CD14-positive monocyte (primary cell): ENCODE measurements at places on chromosomes 16 and 17.
A peak's percentile ranks its signal among the peaks of the same experiment; 100 is the strongest.

DNA sequence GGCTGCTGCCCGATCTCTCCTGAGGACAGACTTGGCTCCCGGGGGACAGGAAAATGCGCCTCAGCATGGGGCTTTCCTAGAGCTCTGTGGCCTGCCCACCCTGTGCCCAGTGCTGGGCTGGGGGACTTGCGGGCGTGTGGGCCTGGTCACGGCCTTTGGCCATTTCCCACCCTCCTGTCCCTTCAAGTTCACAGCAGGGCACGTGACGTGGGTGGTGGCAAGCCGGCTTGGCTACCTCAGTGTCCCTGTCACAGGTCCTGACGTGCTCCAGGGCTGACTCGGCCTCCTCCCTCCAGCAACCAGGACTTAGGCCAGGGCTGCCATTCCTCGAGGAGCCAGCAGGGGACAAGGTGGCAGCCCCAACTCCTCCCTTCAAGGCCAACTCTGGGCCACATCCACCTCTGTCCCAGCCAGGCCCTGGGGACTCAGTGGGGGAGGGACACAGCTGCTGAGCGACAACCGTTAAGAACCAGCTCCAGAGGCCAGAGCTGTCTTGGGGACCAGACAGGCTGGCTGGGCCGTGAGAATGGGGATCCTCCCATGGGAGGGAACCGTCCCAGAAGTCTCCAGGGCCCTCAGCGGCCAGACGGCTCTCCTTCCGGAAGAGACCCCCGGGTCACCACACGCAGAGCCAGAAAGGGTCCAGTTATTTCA lies 981 bp upstream of the UNC13D start:
- peak; percentile 85 for DNase-seq

- DNase-seq, result peak; percentile 70
Measured at GRCh38 chr17:19513897-19514488, 19.7 kb upstream of the SLC47A1 start.

DNA sequence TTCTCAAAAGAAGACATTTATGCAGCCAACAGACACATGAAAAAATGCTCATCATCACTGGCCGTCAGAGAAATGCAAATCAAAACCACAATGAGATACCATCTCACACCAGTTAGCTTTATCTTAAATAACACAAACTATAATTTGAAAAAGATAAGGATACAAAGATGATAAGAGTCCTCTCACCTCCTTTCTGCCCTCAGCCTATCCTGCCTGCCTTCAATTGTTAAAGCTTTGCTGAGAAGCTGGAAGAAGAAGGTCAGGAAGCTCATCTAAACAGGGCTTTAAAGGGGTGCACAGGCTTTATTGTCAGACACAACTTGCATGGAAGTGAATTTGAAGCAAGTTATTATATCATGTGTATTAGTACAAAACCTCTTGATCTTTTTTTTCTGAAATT lies 676.3 kb upstream of the GOT2 start:
- no peak for DNase-seq

DNA sequence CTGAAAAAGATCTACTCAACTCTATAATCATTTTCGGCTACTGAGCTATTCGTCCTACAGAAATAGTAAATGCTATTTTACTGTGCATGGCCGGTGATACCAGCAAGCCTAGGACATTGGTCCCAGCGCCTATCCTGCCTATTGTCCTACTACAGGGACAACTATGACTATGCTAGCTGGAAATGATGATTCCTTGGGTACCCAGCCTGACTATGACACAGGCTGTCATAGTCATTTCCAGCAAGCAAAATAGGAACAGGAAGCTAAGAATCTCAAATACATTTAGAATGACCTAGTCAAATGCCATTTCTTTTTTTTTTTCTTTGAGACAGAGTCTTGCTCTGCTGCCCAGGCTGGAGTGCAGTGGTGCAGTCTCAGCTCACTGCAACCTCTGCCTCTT lies 33.7 kb upstream of the HSBP1 start:
- DNase-seq, result no peak

DNA sequence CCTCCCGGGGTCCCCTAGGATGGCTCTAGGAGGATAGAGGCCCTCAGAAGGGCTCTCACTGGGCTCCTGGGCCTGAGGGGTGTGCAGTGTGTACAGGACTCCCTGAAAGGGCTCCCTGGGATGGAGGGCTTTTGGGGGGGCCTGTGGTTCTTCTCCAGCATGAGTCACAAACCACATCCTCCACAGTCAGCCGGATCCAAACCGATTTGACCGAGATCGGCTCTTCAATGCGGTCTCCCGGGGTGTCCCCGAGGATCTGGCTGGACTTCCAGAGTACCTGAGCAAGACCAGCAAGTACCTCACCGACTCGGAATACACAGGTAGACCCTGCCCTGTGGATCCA lies 4.5 kb downstream of the TRPV2 start:
- no peak for DNase-seq

- DNase-seq, result no peak
Measured at GRCh38 chr16:6265968-6266367, 1066.7 kb upstream of the RBFOX1 start.

DNA sequence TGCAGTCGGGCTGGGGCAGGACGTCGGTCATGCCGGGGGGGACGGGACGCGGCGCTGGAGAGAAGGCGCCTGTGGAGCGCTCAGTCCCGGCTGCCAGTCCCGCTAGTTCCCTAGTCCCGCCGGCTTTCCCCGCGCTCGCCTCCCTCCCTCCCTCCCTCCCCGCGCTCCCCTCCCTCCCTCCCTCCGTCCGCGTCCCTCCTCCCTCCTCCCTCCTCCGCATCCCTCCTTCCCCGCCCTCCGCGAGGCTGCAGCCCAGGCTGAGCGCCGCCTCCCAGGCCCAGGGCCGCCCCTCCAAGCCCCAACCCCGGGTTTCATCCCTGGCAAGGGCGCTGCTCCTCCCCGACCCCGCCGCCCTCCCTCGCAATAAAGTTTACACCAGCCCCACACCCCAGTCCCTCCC lies 34.8 kb downstream of the TIMM22 start:
- DNase-seq, result no peak

GRCh38 chr16:67040166-67040565 lies 11.2 kb downstream of the CBFB start:
- no peak for DNase-seq

GRCh38 chr17:13107676-13108235 lies 89.9 kb upstream of the ELAC2 start:
- DNase-seq, result no peak

- peak; percentile 44 for DNase-seq
Measured at GRCh38 chr17:64599187-64599676, 62.9 kb downstream of the SMURF2 start.

GRCh38 chr16:12060751-12061150 lies 84.2 kb downstream of the SNX29 start:
- no peak for DNase-seq

DNA sequence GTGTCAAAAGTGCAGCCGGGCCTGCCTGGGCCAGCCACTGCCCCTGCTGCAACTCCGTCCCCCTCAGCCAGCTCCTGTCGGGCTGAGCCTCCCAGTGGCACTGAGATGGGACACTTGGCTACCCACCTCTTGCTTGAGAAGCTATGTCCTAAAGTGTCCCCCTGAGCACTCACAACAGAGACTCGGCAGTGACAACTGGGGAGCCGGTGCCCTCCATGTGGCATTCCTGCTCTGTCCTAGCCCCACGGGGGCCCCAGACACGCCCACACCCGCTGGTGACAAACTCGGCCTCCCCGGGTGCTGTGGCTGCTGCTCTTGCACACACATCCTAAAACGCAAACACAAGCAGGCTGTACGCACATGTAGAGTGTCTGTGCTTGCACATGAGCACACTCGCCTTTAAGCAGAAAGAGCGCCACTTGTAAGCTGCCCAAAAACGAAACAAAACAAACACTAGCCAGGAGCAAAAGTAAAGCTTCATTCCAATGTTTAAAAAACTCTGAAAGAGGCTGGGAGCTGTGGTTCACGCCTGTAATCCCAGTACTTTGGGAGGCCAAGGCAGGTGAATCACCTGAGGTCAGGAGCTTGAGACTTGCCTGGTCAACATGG lies 253.9 kb downstream of the RBFOX3 start:
- DNase-seq, result no peak

- no peak for DNase-seq
Measured at GRCh38 chr16:64158941-64159588, 962.8 kb downstream of the CDH11 start.

GRCh38 chr17:10155371-10156076 lies 42.9 kb downstream of the GAS7 start:
- DNase-seq, result no peak

- no peak for DNase-seq
Measured at GRCh38 chr17:835263-835662, 53.1 kb downstream of the MRM3 start.

DNA sequence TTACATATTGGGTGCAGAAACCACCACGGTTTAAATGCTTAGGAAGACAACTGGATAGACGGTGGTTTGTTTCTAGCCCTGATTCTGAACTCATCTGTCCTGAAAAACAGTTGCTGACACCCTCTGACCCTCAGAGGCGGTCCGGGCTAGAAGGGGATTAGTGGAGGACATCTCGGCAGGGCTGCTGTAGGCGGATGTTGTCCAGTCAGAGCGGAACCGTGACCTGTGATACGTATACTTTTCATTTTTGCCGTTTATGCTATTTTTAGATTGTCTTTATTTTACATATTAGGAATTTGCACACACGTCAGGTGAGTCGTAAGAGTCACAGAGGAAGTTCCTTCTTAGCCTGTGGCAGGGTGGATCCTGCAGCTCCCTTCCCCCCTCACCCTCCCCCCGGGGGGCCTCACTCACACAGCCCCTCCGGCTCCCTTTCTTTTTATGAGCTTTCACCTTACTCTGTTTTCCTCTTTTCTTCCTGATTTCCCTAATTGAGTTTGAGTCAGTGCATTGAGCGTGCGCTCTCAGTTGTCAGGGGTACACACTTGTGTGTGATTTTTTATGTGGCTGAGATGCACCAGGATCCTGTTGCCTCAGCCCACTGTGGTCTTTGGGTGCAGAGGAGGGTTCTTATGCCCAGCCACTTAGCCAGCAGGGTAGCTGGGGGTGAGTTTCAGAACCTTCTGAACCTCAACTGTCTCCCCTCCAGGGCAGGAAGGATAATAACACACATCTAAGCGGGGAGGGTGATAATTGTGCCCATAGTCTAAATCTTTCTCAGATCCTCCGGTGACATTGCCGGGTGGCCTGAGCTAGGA lies 211.1 kb upstream of the CHMP6 start:
- peak; percentile 75 for DNase-seq

DNA sequence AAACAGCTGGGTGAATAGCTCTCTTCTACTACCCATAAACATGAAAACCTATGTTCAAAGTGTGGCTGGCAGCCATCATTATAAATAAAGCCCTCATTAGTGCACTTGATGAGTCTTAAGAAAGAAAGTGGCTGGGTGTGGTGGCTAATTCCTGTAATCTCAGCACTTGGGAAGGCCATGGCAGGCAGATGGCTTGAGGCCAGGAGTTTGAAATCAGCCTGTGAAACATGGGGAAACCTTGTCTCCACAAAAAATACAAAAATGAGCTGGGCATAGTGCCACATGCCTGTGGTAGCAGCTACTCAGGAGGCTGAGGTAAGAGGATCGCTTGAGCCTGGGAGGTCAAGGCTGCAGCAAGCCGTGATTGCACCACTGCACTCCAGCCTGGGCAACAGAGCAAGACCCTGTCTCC lies 28.3 kb upstream of the APPBP2 start:
- DNase-seq, result no peak

DNA sequence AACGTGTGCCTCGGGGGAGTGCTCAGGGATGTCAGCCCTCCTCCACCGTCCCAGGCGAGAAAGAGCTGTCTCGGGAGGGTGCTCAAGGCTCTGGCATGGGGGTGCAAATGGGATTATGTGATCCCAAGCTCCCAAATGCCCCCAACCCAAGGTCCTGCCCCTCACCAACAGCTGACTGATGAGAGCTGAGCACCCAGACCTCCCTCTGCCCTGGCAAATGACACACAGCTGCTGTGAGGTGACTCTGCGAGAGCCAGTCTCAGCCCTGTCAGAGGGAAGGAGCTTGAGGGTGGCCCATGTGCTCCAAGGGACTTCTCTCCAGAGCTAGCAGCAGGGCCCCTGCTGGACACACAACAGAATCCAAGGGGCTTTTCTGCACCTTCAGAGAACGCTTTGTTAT lies 7.7 kb downstream of the CDH5 start:
- no peak for DNase-seq

DNA sequence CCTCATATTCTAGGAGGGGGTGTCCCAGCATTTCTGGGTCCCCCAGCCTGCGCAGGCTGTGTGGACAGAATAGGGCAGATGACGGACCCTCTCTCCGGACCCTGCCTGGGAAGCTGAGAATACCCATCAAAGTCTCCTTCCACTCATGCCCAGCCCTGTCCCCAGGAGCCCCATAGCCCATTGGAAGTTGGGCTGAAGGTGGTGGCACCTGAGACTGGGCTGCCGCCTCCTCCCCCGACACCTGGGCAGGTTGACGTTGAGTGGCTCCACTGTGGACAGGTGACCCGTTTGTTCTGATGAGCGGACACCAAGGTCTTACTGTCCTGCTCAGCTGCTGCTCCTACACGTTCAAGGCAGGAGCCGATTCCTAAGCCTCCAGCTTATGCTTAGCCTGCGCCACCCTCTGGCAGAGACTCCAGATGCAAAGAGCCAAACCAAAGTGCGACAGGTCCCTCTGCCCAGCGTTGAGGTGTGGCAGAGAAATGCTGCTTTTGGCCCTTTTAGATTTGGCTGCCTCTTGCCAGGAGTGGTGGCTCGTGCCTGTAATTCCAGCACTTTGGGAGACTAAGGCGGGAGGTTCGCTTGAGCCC lies 11.6 kb downstream of the STH start:
- DNase-seq, result no peak

DNA sequence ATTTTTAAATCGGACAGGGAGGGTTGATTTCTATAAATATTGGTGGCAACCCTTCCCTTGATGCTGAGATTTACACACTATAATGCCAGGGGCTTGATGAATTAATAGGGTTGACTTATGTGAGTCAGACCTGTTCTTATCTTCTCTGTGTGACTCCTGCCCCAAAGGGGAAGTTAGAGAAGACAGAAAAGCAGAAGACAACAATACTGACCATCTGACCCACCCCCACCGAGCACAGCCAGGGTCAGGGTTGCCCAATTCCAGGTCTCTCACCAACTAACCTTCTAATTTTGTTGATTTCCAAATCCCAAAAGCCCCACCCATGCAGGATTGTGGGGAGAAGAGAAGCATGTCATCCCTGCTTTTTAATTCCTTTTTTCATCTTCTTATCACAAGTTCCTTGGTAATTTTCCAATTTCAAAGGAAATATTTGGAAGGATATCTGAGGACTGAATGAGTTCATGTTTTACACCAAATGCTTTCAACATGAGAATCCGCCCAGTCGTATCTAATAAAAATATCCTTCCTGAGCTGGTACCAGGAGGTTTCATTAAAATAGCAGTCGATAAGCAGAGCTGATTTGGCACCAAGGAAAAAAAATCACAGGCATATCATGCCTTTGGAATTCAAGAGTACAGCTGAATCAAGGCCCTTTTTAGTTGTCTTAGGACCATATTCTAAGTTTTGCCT lies 603.4 kb upstream of the CDH11 start:
- DNase-seq, result peak; percentile 85

DNA sequence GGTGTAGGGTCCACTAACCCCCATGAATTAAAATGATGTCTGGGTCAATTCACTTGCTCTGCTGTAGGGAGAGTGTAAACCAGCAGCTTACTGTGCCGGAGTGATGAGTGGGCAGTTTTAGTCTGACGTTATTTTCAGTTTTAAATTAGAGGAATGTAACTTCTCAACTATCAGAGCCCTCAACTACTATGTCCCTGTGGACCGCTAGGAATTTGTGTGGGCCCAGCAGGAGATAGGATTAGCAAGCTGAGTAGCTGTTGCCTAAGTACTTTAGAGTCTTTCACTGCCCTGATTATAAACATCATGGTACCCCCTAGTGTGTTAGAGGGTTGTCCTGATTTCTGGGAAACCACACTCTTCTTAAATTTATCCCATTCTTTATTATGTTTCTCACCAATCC lies 11.4 kb downstream of the MARVELD3 start:
- no peak for DNase-seq
